ENCODE measurements at places on chromosomes 16 and 17.

DNA sequence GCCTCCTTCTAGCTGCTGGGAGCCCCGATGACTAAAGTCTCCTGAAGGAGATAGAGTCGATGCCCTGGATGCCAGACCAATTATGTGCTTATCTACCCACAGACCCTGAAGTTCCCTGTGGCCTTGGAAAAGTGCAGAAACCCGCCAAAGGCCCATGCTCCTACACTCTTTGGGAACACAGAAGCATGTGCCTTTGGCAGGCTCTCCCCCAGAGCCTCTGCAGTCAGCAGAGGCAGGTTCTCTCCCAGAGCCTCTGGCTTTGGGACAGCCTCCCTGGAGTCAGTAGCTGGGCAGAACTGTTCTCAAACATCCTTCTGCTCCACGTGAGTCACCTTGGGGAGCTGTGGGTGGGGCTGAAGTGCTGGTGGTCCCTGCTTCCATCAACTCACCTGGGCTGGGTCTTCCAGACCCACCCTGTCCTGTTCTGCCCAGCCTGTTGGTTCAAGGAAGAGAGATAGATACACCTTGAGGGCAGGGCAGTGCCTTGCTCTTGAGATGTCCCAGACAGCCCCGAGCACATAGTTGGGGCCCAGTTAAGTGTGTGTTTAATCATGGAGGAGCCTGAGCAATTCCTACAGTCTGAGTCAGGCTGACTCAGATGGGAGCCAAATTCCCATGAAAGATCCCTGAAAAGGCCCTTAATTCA lies 3.2 kb upstream of the CDK5RAP3 start:
- DNase-seq = no peak

DNA sequence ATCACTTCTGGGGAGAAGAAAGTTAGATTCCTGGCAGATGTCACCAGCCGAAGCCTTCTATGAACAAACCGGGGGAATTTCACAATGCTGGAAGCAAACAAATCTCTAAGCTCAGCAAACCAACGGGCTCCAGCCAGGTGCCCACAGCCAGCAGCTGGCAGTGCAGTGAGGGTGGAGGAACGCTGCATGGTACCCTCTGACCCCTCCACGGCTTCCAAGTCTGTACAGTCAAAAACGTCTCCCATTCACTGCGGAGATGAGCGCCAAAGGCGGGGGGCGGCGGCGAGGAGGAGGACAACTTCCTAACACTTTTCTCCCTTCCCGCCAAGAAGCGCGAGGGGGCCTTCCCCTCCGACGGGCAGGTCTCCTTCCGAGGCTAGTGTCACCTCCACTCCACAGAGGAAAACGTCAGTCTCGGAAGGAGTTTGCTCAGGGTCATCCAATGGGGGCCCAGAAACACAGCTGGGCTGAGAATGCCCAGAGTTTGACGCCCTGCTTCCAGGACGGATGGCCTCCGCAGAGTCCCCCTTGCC lies 924 bp downstream of the ZNF598 start:
- DNase-seq = no peak

- no peak for DNase-seq
These were observed 2.1 kb upstream of the SLC2A4 start for GRCh38 chr17:7279448-7279847.

GRCh38 chr16:66245072-66245471 lies 121.4 kb upstream of the CDH5 start:
- DNase-seq = no peak
